Fibroblast of skin of back (primary cell): ENCODE measurements at places on chromosomes 16 and 17.

- DNase-seq: no peak
These were observed 84.5 kb downstream of the SOX9 start for GRCh38 chr17:72205357-72205756.

DNA sequence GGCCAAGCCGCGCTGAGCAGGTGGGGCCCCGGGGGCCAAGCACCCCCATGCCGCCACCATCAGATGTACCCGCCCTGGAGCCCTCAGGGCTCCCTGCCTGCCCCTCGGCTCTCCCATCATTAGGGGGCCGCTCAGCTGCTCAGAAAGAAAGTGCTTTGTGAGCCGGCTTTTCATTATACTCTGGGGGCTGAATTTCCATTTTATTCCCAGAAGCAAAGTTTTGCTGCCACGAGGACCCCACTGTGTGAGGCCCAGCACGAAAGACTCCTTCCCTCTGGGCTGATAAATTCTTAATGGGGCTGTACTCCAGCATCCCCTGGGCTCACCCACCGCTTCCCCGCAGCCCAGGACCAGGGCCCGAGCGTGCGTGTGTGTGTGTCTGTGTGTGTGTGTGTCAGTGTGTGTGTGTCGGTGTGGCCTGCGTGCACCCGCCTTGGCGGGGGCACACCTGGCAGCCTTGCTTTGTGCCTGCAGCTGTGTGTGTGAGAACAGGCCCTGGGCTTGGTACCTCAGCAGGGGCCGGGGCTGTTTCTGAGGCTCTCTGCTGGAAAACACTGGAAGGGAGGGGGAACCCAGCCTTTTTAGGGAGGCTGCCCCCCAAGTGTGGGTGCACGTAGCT lies 103.0 kb upstream of the GSE1 start:
- no peak for DNase-seq

- peak; percentile 76 for DNase-seq
These were observed 1.4 kb downstream of the HAGHL start for GRCh38 chr16:728131-728889.

DNA sequence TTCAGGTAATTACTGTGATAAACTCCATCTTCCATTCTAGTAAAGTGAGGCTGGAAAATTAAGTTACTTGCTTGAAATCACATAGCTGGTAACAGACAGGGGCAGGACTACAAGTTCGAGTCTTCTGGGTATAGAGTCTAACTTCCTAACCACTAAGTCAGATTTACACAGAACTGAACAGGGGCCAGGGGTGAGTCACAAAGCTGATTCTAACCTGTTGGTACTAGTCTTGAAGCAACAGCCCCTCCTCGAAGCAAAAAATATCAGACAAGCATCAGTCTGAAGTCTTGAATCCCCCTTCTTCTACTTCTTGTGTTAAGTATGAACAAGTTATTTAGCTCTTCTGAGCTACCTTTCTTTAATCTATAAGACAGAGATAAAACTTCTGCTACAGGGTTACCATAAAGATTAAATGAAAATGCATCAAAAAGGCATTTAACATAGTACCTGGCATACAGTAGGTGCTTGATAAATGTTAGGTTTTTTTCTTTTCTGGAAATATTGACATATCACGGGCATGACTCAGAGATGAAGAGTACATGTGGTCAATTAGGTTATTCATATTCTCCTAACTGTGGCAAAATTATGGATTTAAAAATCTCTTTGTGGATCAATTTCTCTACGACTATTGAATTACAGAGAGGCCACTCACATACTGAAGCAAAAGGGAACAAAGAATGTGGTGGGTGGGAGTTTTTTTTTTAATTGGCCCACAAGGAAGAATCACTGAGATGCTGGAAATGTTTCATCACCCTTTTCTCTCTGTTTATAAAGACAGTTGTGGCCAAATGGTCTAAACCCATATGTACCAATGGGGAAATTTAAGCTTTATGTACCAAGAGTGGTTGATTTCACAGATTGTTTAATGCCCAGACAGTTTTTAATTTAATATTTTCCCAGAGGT lies 266.9 kb upstream of the DYNLRB2 start:
- DNase-seq: peak; percentile 42

- DNase-seq: no peak
These were observed 65.2 kb downstream of the CYTH1 start for GRCh38 chr17:78716814-78717393.

- DNase-seq: no peak
These were observed 27.1 kb upstream of the GCSH start for GRCh38 chr16:81123092-81123852.

GRCh38 chr17:73003487-73003886 lies 89.0 kb downstream of the SLC39A11 start:
- no peak for DNase-seq

GRCh38 chr17:37545486-37545885 lies 55.8 kb downstream of the DUSP14 start:
- no peak for DNase-seq

DNA sequence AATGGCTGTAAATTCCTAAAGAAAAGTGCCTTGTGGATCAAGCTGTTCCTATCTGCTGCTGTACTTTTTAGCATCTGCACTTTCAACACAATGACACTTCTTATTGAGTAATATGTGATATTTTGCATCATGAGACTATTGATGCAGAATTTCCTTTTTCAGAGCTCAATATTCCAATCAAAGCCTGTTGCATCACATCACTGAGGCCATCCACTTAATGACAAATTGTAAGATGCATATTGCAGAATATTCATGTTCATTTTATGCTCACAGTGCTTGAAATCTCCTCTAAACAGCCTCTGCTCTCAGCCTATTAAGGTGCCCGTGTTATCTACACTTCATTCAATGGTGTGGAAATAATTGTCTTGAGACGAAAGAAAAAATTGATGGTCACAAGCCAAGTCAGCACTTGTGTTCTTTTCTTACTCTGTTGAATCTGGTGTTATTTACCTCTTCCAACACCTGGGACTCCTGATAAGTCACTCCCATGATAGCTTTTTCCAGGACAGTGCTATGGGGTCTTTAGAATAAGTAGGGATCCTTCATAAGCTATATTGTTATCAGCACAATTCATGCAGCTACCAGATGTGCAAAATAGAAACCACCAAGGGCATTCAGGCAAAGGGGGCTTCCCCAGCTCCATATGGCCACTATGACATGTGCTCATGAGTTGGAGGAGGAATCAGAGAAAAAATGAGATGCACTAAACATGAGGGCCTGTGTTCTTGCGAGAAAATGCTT lies 9.3 kb upstream of the SKAP1 start:
- no peak for DNase-seq

DNA sequence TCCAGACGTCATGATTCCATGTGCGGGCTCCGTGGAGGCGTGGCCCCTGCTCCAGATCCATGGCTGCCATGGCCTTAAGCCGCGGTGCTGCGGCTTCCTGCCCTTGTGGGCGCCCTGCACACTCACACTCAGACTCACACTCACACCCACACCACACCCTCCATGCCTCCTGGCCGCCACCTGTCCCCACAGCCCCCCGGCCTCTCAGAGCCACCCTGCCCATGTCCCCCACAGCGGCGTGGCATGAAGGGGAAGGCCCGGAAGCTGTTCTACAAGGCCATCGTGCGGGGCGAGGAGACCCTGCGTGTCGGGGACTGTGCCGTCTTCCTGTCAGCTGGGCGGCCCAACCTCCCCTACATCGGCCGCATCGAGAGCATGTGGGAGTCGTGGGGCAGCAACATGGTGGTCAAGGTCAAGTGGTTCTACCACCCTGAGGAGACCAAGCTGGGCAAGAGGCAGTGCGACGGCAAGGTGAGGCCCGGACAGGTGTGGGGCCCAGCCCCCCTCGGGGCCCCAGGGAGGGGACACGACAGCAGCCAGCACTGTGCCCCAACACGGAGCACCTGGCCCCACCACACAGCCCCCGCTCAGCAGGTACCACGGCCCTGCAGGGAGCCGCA lies 50.0 kb downstream of the ACTG1 start:
- no peak for DNase-seq

- DNase-seq: no peak
These were observed 70.1 kb upstream of the ARL4D start for GRCh38 chr17:43328650-43329049.

DNA sequence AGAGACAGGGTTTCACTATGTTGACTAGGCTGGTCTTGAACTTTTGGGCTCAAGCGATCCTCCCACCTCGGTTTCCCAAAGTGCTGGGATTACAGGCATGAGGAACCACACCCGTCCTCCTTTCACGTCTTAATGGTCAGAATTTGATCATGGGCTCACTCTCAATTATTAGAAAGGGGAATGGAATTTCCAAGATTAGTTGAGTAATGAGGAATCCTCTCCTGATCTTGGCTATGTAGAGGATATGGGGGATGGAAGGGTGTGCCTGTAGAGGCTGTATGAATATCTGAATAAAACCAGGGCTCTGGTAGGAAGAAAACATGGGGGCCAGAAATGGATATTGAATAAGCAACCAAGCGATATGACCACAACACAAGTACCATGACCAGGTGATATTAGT lies 25.9 kb upstream of the SMURF2 start:
- peak; percentile 86 for DNase-seq

- no peak for DNase-seq
These were observed 611 bp downstream of the BANP start for GRCh38 chr16:87951552-87952538.

- no peak for DNase-seq
These were observed 38.9 kb upstream of the C1QL1 start for GRCh38 chr17:45006927-45007461.

- no peak for DNase-seq
These were observed 14.2 kb downstream of the USP10 start for GRCh38 chr16:84714028-84714427.

DNA sequence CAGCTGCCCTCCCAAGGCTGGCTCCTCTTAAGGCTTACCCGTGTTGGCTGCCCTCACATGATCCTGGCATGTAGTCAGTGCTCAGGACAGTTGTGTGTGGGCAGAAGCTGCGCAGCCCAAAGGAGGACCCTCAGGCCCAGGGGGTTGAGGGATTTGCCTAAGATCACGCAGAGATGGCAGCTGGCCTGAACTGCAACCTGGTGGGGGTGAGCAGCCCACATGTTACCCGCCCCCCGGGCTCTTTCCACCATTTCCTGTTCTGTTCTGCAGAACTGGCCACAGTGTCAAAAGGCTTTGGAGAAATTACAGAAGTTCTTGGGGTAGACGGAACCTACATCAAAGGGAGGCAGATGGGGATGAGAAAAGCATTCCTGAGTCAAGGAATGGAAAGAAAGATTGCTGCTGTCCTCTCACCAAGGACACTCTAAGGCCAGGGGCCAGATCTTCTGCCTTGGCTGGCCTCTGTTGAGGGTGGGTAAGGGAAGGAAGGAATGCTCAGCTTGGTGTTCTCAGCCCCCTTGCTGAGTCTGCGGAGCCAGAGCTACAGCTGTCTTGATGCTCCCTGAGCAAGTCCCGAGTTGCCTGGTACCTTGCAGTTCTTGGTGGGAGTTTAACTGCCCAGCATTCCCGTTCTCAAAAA lies 53.0 kb downstream of the EPN2 start:
- DNase-seq: no peak

GRCh38 chr16:11025120-11025531 lies 80.8 kb downstream of the CLEC16A start:
- DNase-seq: no peak

- DNase-seq: peak; percentile 63
These were observed 110.4 kb downstream of the MRTFB start for GRCh38 chr16:14181371-14182050.

GRCh38 chr17:17795296-17795695 lies 41.5 kb downstream of the SREBF1 start:
- DNase-seq: no peak

DNA sequence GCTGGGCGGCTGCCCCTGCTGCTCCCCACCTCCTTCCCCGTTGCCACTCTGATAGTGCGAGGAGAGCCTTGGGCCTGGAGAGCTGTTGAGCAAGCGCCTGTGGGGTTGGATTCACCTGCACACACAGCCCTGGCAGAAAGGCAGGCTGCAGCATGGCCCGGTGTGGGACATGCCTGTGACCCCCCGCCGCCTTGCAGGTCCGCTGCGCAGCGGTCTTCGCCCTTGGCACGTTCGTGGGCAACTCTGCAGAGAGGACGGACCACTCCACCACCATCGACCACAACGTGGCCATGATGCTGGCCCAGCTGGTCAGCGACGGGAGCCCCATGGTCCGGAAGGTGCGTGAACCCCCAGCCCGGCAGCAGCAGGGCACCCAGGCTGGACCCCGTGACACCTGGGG lies 106.8 kb upstream of the CHMP6 start:
- no peak for DNase-seq

GRCh38 chr17:62652251-62653001 lies 25.0 kb downstream of the MRC2 start:
- peak; percentile 89 for DNase-seq

GRCh38 chr16:10040136-10041080 lies 141.8 kb downstream of the GRIN2A start:
- DNase-seq: no peak

- peak; percentile 30 for DNase-seq
These were observed 139.5 kb downstream of the CMIP start for GRCh38 chr16:81583893-81584631.

DNA sequence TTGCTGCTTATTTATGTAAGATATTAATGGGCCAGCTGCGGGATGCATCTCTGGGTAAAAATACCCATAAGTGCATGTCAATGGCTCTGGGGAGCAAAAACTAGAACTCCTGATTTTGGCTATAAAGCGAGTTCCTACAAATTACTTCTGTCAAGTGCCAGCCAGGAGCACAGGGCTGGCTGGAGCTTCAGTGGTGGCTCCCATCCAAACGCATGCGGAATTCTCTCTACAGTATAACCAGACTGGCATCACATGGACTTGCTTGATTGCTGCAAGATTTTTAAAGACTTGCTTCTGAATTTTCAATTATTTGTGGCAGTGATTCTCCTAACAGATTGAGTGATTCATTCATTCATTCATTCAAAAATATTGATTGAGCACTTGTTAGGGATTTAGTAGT lies 260.9 kb downstream of the PHKB start:
- no peak for DNase-seq

- DNase-seq: peak; percentile 24
These were observed 13.9 kb downstream of the BRD7 start for GRCh38 chr16:50354629-50355456.

DNA sequence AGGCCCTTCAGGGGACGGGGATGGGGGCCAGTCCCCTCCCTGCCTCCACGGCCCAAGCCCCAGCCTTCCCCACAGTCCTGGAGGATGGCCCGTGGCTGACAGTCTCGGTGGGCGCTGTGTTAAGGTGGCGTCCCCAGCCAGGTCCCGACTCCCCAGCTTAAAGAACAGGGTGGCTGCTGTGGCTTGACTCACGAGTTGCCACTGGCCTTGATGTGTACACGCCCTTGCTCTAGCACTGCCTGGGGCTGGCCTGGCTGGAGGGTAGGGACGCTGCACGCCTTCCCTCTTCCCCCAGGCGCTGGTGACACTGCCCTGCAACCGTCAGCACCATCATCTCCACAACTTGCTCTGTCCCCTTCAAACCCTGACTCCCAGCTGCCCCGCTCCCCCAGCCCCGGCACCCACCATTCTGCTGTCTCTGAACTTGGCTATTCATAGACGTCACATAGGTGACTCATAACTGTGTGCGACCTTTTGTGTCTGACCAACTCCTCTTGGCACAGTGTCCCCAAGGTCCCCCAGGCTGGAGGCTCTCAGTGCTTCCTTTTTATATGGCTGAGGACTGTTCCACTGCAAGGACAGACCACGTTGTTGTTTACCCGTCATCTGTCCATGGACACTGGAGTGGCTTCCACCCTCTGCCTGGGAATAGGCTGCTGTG lies 6.3 kb downstream of the GNPTG start:
- no peak for DNase-seq

- DNase-seq: peak; percentile 60
These were observed 7.7 kb upstream of the ITPRIPL2 start for GRCh38 chr16:19105891-19106624.
